Bronchial smooth muscle cell (primary cell): ENCODE measurements at places on chromosomes 6 and 20. TPM values are rescaled to one million over a fixed set of nuclear protein-coding genes. Genes with fewer than 3 reads are reported as not detected.

Gene CGA
- total RNA-seq = 0.16 TPM in 1 of 2 replicates, not detected in the other

Gene STMND1
- total RNA-seq = not detected in 2 replicates

Gene HLA-G
- 0.16 and 0.17 TPM in 2 replicates for total RNA-seq

Gene SMPDL3A
- total RNA-seq = 24.4 and 57.7 TPM in 2 replicates

Gene VIP
- total RNA-seq = not detected in 2 replicates

Gene INSM1
- not detected in 2 replicates for total RNA-seq

Gene CHD6
- 21.2 and 24.3 TPM in 2 replicates for total RNA-seq

Gene HLA-DMB
- 0.09 and 0.79 TPM in 2 replicates for total RNA-seq

Gene GRM1
- total RNA-seq = under 0.01 and 0.17 TPM in 2 replicates

Gene RSPH3
- 4.4 and 4.8 TPM in 2 replicates for total RNA-seq

Gene MUC21
- total RNA-seq = not detected in 2 replicates

Gene HBS1L
- total RNA-seq = 116 and 125 TPM in 2 replicates

Gene TOX2
- total RNA-seq = 1.6 and 1.7 TPM in 2 replicates

Gene HMGA1
- total RNA-seq = 41.3 and 113 TPM in 2 replicates

Gene AIF1
- total RNA-seq = not detected in 2 replicates

Gene CAPN11
- total RNA-seq = under 0.01 TPM in 1 of 2 replicates, not detected in the other

Gene SLC22A1
- total RNA-seq = 0.60 and 1.1 TPM in 2 replicates

Gene KCNK15
- total RNA-seq = 0.09 and 0.47 TPM in 2 replicates

Gene NKX2-2
- under 0.01 TPM in 1 of 2 replicates, not detected in the other for total RNA-seq

Gene SIRPB1
- total RNA-seq = 0.17 and 0.79 TPM in 2 replicates

Gene VSTM2L
- total RNA-seq = 0.32 and 2.7 TPM in 2 replicates

Gene SEL1L2
- total RNA-seq = not detected in 2 replicates

Gene SEC63
- total RNA-seq = 17.9 and 24.3 TPM in 2 replicates

Gene TPBG
- 26.8 and 39.9 TPM in 2 replicates for total RNA-seq

Gene GPR6
- not detected in 2 replicates for total RNA-seq
